ENCODE measurements at places on chromosomes 3 and 15.

DNA sequence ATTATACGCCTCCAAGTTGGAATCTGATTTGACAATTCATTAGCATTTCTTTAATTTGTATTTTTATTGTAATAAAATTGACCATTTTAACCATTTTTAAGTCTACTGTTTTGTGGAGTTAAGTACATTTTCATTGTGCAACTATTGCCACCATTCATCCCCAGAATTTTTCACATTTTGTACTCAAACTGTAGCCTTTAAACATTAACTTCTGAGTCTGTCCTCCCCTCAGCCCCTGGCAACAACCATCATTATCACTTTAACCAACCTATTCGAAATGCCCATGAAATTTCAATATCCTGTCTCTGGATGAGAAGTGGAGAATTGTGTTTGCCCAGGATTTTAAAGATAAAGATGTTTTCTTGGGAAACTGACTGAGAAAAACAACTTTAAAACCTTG lies 27.7 kb downstream of the IL1RAP start:
- DNase-seq = no peak

- no peak for DNase-seq
Observed at GRCh38 chr3:175260145-175260794, 401.1 kb downstream of the NAALADL2 start.

- no peak for DNase-seq
Observed at GRCh38 chr3:18035641-18036449, 293.4 kb upstream of the TBC1D5 start.

- DNase-seq = no peak
Observed at GRCh38 chr15:98651581-98652220, 3.4 kb downstream of the IGF1R start.

DNA sequence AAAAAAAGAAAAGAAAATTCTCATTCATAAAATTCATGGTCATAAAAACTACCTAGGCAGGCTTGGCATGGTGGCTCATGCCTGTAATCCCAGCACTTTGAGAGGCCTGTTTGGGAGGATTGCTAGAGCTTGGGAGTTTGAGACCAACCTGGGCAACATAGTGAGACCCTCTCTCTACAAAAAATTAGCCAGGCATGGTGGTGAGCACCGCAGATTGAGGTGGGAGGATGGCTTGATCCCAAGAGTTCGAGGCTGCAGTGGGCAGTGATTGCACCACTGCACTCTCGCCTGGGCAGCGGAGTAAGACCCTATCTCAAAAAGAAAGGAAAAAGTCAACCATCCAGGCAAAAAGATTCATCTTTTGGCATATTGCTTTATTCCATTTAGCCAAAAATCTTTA lies 58.5 kb downstream of the MEIS2 start:
- DNase-seq = no peak

DNA sequence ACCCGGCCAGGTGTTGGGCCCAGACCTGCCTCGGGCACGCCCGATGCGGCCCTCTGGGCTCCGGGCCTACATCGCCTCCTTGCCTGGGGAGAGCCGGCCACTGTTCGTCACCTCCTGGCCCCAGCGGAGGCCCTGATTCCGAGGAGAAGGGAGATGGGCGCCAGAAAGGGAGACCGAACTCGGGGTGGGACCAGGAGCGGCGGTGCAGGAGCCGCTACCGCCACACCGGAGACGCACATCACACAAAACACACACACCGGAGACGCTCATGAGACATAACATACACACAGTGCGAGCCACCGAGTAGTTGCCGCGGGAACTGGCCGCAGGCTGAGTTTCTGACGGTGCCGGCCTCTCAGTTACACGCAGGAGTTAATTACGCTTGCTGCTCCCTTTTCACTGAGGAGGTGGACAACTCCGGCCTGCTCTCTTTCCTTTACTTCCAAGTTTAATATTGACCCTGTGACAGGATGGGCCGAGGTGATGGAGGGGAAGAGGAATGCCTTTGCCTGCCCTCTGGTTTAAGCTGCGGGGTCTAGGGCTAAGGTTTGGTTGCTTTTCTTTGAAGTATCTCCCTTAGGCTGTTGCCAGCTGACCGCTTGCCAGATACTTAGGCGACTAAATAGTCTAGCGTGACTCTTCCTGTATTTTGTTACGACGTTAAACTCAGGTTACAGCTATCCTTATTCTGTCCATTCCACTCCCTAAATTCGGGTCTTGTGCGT lies 570 bp downstream of the PCNP start:
- peak; percentile 69 for DNase-seq

- no peak for DNase-seq
Observed at GRCh38 chr3:105773291-105773690, 95.5 kb downstream of the CBLB start.

GRCh38 chr3:16031434-16031833 lies 143.0 kb upstream of the GALNT15 start:
- DNase-seq = no peak

GRCh38 chr15:51909584-51909983 lies 62.0 kb downstream of the LEO1 start:
- DNase-seq = no peak

GRCh38 chr3:124174476-124174875 lies 182.6 kb upstream of the ROPN1 start:
- no peak for DNase-seq

- no peak for DNase-seq
Observed at GRCh38 chr3:21979706-21980105, 228.7 kb upstream of the ZNF385D start.

DNA sequence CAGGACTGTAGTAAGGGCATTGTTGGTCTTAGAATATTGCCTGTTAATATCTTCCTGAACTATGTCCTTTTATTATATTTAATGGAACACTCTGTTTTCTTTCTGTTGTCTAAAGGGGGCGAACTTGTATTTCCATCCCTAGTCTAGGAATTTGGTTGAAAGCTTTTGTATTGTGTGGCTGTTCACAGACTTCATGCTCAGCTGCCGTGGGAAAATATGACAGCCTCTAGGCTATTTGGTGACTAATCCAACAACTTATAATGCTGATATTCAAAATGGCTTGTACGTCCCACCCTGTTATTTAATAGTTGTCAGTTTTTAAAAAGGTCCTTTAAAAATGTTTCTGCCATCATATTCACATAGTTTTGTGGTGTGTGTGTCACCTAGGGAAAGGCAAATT lies 202.6 kb downstream of the KLHL25 start:
- no peak for DNase-seq

DNA sequence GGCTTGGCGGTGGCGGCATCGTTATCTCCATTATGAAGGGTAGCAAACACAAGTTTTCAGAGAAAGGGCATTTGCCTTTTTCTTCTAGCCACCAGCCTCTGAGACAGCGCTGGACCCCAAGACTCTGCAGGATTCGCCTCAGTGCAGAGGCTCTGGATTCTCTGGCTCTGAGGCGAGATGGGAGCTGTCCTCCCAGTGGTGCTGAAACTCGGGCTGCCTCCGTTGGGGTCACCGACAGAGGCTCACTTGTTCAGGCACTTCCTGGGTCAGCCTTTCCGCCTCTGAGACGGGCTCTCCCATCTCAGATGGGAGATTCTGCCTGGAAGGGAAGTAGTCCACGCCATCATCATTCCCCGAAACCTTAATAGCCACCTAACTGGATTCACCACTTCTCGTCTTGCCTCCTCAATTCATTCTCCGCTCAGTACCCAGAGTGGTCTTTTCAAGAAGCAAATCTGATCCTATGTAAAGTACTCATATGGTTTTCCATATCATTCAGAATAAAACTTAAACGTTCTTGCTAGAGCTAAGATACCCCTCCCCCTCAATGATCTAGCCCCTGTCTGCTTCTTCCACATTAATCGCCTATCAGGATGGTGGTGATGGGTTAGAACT lies 76.9 kb downstream of the RHCG start:
- peak; percentile 78 for DNase-seq

GRCh38 chr15:100973351-100974111 lies 54.4 kb downstream of the LRRK1 start:
- no peak for DNase-seq

GRCh38 chr15:80823995-80824394 lies 44.8 kb downstream of the CEMIP start:
- DNase-seq = no peak

DNA sequence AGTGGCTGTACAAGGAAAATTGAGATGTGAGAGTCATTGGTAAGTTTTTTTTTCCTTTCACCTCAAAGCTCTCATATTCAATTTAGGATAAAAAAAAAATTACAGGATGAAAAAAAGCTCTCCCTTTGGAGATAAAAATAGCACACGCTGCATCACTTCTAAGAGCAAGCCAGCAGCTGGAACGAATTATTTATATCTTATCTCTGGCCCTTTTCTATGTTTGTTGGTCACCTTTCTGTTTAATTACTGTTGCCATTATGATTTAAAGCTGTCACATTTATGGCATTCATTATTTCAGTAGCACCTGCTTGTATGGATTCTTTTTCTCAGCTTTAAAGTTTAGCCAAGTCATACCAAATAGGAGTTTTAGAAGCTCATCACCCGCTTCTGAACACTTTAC lies 171.6 kb upstream of the PDZRN3 start:
- DNase-seq = no peak

DNA sequence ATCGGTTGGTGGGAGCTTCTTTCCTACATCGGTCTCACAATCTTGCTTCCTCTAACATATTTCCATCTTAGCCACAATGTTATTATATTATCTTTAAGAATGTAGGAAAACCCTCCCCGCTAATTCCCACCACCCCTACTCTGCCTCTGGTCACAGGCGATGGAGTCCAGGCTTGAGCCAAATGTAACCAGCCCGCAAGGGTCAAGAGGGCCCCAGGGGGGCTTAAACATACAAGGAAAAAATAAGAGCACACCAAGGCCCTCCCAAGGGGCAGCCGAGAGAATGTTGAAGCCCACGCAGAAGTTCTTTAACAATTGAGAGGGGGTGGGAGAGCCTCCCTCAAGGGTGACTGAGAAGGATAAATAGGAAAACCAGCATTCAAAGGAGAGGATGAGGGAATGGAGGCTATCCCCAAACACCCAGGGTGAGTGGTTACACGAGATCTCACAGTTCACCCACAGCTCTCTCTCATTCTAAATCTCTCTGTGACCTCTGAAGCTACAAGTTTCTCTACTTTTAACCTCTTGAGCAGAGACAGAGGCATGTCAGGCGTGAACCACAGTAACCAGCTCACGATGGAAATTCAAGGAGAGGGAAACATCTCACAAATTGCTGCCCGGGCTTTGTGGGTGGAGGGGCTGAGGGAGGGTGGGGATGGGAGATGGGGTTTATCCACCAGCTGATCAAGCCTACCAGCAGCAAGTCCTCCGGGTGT lies 31.4 kb upstream of the UACA start:
- no peak for DNase-seq

DNA sequence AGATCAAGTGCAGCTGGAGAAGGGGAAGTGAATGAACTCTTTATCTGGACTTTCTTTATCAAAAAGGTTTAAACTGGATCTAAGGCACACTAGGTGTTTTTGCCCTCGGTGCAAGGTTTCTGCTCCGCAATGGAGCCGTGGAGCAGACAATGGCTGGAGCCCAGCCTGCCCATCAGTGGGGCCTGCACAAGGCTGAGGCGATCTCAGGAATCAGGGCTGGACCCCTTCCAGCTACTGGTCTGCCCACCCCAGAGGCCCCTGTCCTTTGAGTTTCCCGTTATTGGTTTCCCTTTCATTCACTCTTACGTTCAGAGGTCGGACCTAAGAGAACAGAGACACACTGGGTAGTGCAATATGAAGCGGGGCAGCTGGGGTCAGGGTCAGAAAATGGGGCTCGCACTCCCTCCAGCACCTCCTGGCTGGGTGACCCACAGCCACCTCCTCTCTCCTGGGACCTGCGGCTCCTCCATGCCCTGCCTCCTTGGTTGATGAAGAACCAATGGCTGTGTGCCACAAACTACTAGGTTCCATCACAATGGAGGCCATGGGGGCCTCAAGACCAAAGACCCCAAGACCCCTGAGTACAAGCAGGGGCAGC lies 164.6 kb downstream of the CHSY1 start:
- DNase-seq = no peak

- DNase-seq = no peak
Observed at GRCh38 chr3:196513697-196514349, 1.3 kb downstream of the SMCO1 start.

DNA sequence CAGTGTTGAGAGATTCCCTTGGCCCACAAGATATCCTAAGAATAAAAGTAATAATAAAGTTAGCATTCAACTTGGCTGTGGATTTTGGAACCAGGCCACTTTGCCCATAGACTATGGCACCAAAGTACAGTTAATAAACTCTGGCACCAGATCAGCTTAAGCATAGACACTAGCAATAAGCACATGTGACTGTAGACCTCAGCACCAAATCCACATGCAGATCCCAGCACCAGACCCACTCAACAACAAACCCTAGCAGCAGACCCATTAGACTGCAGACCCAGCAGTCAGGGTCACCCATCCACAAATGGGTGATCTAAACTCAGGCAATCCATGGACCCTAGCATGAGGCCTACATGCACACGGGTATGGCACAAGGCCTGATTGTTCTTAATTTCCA lies 384.8 kb upstream of the CADM2 start:
- no peak for DNase-seq

GRCh38 chr3:42369304-42369703 lies 41.1 kb downstream of the LYZL4 start:
- DNase-seq = no peak

GRCh38 chr15:70788114-70789049 lies 25.0 kb upstream of the UACA start:
- DNase-seq = no peak

- no peak for DNase-seq
Observed at GRCh38 chr3:118803096-118803476, 231.6 kb downstream of the IGSF11 start.

DNA sequence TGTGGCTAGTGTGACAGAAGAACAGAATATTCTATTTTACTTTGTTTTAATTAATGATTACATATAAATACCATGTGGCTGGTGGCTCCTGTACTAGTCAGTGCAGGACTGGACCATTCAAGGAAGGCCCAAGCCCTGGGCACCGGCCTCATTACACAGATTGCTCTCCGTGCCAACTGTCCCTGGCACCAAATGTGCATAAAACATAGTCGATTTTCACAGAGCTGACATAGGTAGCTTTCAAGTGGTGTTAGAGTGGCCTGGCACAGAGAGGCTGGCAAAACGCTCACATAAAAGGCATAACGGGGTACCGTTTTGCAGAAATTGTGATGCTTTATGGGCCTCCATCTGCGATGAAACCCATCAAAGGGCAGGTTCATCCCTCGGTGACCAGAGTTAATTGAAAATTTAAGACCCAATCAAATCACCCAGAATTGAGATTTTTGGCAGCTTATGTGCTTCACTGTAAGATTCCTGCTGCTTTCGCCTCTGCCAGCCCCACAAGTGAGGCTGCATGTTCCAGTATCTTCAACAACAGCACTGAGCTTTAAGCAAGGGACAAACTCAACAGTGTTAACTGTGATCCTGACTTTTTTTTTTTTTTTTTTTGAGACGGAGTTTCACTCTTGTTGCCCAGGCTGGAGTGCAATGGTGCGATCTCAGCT lies 25.9 kb downstream of the RFTN1 start:
- no peak for DNase-seq

DNA sequence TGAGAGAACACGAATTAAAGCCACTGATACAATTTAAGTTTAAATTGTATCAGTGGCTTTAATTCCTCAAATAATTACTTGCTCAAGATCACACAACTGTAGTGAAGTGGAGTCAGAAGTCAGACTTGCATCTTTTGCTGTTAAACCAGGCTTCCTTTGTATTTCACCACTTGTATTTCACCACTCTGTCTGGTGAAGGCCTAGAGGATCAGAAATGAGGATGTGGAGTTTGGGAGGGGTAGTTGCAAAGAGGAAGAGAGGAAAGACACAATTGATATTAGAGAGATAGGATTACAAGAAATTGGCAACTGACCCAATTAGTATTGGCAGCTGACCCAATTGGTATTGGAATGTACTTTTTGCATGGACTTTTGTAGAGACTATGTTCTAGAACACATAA lies 288.1 kb upstream of the GPR149 start:
- no peak for DNase-seq
